ENCODE measurements at places on chromosomes 3 and 15. TPM values are rescaled to one million over a fixed set of nuclear protein-coding genes. Genes with fewer than 3 reads are reported as not detected.
A peak's percentile ranks its signal among the peaks of the same experiment; 100 is the strongest.

DNA sequence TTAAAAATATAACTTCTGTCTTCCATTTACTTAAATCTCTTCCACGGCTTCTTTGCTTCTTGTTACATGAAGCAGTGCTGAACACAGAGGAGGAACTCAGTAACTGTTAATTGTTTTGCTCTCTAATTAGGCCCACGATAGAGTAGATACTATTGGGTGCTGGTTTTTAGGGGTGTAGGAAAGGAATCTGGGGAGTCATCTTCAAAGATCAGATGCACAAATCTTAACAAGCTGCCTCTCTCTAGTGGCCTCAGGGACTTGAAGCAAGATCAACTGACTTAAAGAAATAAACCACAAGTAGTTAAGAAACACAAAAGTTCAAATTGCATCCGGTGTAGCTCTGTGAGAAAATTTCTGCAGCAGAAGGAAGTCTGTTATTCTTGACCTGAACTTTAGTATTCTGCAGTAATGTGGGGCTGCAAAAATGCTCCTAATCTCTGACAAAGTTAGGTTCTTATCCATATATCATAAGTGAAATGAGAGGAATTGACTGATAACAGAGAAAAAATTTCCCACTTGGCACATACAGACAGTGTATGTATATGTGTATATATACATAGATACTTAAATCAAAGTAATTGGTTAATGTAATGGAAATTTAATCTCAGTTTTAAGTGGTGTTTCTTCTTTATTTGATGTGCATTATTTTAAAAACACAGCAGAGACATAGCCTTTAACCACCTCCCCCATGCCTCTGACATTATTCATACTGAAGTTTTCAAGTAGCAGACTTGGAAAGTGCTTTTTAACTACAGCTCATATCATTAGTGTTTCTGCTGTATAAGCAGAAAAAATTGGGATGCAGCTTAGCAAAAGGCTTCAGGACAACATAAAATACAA lies 51.8 kb downstream of the CHST2 start:
- no peak for DNase-seq

Gene KNG1
- 0.11 TPM for polyA plus RNA-seq

Gene CLDN11
- polyA plus RNA-seq, result 2.2 TPM

DNA sequence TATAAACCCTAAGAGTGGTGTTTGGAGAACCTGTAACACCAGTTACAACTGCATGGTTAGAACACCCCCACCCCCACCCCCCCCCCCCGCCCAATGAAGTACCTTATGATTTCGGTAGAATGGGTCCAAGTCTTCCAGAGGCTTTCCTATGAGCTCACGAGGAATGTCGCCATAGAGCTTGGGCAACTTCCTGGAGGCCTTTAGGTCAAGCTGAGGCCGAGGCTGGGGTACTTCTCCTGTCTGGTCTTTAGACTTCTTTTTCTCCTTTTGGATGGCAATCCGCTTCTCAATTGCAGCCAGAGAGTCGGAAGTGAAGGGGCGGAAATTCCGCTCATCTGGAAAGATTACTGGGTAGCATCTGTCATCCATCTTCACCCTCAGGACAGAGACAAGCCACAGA lies 101.8 kb downstream of the SCN11A start:
- DNase-seq, result no peak

Gene SLC38A3
- 8.8 TPM for polyA plus RNA-seq

Gene ADAMTS17
- polyA plus RNA-seq, result 0.58 TPM

DNA sequence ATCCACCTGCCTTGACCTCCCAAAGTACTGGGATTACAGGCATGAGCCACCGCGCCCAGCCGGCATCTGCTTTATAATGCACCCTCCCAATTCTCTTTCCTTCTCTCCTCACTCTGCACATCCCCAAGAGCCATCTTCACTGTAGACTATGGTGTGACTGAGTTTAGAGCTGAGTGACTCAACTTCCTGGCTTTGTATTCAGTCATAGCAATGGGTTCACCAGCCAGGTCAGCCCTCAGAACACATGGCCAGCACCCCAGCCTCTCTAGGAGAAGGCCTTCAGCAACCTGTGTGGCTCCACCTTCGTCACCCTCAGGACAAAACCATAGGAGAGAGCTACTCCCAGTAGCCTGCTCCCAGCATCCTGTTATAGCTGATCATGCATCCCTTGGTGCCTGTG lies 33.0 kb downstream of the ARID3B start:
- DNase-seq, result no peak

- DNase-seq, result peak; percentile 52
Observed at GRCh38 chr3:17133632-17134545, 249.1 kb downstream of the PLCL2 start.
